ENCODE measurements at places on chromosomes 5 and 9.

GRCh38 chr5:177231479-177232250, 71.9 kb downstream of the RAB24 start:
- DNase-seq = no peak

- DNase-seq = peak; percentile 45
Observed at GRCh38 chr9:114339130-114339908, 9.7 kb downstream of the ORM2 start.

GRCh38 chr5:147483961-147484707, 25.7 kb downstream of the DPYSL3 start:
- DNase-seq = no peak

GRCh38 chr5:150522504-150523414, 14.8 kb downstream of the NDST1 start:
- no peak for DNase-seq

DNA sequence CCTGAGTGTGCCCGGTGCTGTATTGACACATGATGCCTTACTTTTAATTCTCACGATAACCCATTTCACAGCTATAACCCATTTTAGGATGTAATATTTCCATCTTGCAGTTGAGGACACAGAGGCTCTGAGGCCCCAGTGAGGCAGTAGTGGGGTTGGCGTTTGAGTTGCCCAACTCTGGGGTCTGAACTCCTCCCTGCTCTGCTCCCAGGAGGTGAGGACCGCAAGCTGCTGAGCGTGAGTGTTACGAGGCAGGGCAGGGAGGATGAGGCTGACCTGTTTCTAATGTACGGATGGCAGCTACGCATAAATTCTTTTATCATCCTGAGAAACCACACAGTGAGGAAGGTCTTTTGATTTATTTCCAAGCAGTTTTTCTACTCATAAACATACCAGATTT, 11.4 kb downstream of the LRRC8A start:
- DNase-seq = no peak

GRCh38 chr9:96033896-96034295, 158.4 kb downstream of the ERCC6L2 start:
- no peak for DNase-seq

DNA sequence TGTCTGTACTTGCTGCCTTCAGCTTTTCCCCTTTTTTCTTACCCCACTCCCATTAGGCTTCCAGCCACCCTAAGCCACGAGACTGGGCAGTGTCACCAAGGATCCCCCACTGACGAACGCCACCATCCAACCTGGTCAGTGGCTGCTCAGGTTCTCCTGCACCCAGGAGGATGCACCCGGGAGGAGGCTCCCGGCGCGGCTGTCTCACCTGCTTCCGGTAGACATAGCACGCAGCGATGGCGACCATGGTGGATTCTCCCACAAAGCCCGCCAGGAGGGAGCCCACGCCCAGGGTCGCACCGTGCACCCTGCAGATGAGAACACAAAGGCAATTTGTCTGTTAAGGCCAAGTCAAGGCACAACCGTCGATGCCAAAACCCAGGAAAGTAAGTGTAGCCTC, 48.1 kb downstream of the OTULIN start:
- DNase-seq = no peak

DNA sequence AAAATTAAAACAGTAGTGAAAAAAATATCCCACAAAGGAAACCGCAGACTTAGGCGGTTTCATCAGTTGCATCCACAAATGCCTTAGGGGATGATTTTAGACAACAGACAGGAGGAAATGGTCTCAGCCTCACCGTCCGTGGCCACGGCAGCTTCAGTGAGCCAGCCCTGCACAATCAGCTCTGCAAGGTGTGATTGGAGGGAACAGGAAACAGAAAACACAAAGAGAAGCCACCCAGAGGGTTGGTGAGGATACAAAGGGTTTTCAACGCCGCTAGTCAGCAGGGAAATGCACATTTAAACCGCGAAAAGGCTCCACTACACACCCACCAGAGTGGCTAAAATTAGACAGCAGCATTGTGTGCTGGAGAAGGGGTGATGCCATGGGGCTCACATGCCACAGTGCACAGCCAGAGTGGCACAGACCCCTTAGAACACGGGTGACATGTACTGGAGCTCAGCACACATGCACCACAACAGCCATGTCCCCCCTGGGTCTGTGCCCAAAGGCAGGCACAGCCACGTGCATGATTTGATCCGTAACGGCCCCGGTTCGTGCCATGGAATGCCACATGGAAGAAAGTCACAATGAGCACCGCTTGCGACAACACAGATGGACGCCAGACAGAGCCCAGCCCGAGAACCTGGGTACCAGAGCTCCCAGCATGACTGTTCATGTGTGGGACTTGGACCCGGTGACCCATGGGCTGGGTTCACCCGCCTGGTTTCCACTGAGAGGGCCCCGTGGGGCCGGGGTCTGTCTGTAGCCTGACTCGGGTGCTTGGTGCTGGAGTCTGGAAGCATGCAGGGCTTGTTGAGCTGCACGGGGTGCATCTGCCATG, 18.3 kb upstream of the TERT start:
- DNase-seq = peak; percentile 45

- no peak for DNase-seq
Observed at GRCh38 chr9:134669399-134669955, 27.9 kb downstream of the COL5A1 start.

- no peak for DNase-seq
Observed at GRCh38 chr9:1434811-1435210, 384.7 kb downstream of the DMRT2 start.

GRCh38 chr9:37032713-37033112, 1.4 kb downstream of the PAX5 start:
- peak; percentile 65 for DNase-seq

GRCh38 chr5:87413343-87413645, 564 bp upstream of the CCNH start:
- DNase-seq = no peak

DNA sequence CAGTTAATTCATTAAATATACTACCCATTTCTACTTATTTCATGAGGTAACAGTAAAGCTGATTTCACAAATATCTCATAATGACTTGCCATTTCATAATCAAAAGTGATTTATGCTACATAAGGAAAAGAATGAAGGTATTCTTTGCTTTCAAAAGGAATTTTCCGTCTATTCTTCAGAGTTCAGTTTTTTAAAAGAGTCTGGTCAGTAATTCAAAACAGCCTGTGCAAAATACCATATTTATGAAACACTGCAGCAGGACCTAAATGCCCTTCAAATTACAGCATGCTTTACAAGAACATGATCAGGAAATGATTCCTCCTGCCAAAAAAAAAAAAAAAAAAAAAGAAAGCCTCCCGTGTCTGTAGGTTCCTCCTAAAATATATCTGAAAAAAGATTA, 154.7 kb downstream of the KIAA0825 start:
- no peak for DNase-seq

DNA sequence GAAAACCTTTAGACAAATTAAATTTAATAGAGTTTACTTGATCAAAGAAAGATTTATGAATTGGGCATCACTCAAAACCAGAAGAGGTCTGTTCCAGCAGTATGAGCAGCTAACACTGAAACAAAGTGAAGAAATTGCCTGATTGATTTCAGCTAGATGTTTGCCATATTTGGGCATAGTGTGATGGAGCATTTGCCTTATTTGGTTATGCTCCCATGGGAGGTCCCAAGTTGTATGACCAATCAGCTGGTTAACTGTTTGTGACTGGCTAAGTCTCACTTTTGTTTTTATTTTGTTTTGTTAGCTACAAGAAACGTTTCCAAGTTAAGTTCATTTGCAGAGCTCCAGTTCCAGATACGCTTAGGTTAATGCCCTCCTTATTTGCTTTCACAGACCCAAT, 53.3 kb upstream of the LMNB1 start:
- no peak for DNase-seq

DNA sequence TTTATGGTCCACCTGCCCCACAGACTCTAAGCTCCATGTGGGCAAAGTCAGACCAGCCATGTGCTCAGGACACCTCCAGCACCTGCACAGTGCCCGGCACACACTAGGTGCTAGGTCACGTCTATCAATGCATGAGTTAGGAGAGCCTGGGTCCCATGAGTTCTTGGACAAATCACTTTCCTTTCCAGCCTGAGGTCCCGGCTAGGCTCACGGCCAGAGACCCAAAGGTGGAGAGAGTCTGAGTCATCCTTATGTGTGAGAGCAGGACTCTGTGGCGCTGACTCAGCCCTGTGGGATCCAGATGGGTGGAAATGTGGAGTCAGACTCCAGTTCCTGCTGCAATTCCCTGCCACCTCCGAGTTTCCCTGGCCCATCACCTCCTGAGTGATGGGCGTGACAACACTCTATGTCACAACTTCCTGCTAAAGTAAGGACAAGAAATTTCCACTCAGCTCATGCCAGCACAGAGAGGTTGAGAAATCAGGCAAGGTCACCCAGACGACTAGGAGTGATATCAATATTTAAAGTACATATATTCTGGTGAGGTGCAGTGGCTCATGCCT, 2.5 kb upstream of the ST6GALNAC4 start:
- no peak for DNase-seq

DNA sequence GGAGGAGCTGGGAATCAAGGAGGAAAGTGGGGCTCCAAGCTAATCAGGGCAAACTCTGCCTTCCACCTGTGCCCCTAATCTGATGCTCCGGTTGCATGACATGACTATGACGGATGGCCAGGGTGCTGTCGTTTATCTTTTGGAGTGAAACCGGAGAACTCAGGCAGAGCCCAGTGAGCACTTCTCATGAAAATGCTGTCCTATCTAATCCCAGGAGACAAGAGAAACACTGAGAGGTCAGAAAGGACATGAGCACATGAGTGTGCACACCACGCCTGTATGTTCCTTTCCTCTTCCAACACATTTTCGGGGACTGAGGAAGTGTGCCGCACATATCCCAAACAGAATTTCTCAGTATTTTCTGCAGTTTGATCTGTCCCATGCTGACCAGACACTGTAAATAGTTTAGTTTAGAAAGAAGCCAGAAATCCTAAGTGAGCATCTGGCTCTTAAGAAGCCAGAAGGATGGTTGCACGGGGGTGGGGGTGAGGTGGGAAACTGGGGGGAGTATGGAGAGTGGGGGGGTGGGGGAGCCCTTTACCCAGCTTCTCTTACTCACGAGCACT, 217.1 kb downstream of the TSSK1B start:
- no peak for DNase-seq

DNA sequence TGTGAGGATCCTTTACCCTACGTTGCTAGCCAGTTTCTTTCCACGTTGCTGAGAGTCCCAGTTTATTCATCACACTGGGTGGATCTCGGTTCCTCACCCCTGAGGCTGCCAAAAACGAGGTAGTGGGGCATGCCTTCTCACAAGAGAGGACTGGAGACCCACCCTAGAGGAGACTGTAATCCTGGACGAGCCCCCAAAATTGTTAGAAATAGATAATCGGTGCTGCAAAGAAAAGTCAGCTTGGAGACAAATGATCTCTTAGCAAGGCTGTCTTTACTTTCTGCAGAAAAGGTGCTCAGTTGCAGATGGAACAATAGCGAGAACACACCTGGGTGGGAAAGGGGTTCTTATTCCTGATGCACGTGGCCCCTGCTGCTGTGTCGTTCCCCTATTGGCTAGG, 101.8 kb downstream of the TMEM167A start:
- DNase-seq = no peak

DNA sequence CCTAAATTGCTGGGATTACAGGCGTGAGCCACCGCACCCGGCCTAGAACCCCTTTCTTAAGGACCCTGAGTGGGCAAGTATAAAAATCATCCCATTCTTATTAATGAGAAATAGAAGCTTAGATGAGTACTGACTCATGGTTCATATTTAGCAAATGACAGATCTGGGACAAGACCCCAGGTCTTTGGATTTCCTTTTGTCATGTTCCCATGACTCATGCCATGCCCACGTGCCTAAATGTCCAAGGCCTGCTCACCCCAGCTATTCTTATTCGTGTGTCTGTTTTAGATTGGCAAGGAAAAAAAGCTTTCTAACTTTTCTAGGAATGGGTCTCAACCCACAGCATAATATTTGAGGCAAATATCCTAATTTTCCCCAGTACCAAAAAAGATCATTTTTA, 57.7 kb upstream of the RPS23 start:
- no peak for DNase-seq

- no peak for DNase-seq
Observed at GRCh38 chr5:3654515-3654914, 58.9 kb downstream of the IRX1 start.

- DNase-seq = no peak
Observed at GRCh38 chr5:163712011-163712410, 206.6 kb downstream of the MAT2B start.

GRCh38 chr9:76092572-76092971, 202.1 kb downstream of the PCSK5 start:
- no peak for DNase-seq

- peak; percentile 71 for DNase-seq
Observed at GRCh38 chr9:37994639-37995347, 74.2 kb downstream of the SHB start.

GRCh38 chr5:107319901-107320300, 350.8 kb downstream of the EFNA5 start:
- DNase-seq = no peak

- DNase-seq = no peak
Observed at GRCh38 chr5:178667688-178668087, 40.8 kb upstream of the CLK4 start.

DNA sequence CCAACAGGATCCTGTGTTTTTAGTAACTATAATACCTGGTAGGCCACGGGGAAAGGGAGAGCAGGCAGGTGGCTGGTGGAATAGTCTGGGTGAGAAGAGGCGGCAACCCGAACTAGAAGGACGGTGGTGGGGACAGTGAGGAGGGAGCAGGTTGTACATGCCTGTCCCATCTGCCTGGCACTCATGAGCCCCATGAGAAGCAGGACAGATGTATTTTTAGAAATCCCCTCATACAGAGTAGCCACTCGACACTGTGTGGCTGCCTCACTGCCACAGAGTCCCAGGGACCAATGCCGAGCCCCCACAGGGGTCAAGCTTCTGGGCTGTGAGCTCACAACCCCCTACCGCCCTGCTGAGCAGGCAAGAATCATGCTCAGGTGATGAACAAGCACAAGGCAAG, 136.6 kb downstream of the SEC61B start:
- DNase-seq = no peak

GRCh38 chr5:452978-453710, 10.2 kb downstream of the EXOC3 start:
- no peak for DNase-seq

- no peak for DNase-seq
Observed at GRCh38 chr9:14574173-14574572, 119.1 kb downstream of the ZDHHC21 start.

- no peak for DNase-seq
Observed at GRCh38 chr5:73825736-73826135, 199.7 kb downstream of the ARHGEF28 start.

DNA sequence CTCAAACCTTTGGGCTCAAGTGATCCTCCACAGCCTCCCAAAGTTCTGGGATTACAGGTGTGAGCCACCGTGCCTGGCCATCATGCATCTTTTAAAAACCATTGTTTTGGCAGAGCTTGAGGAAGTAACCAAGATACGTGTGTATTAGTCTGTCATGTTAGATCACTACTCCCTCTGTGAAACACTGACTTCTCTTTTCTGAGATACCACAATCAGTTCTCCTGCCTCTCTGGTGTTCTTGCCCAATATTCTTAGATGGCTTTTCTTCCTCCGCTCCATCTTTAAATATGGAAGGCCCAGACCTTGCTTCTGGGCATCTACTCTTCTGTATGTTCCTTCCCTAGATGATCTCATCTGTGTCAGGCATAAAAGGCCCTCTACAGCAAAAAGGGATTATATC, 14.2 kb upstream of the CCNB1 start:
- DNase-seq = no peak

GRCh38 chr5:173911623-173912022, 23.5 kb downstream of the CPEB4 start:
- DNase-seq = no peak

All from stimulated activated naive B cell treated with anti-CD40 and anti-IgM and Interleukin-4, amounts not matched to agents 10 μg/mL and 1 μg/mL and 100 μg/mL, for 72 hours (primary cell).